ENCODE measurements at places on chromosomes 5 and 9.

- H3K36me3 ChIP-seq = peaks cover 23% of the 10 kb centered on the region
- no peak overlapping the region for H3K4me3 ChIP-seq
- H3K27me3 ChIP-seq = no peaks in the 10 kb centered on the region
- H3K27ac ChIP-seq = no peak overlapping the region
Measured at GRCh38 chr5:143074414-143074996, 304.3 kb downstream of the ARHGAP26 start.

DNA sequence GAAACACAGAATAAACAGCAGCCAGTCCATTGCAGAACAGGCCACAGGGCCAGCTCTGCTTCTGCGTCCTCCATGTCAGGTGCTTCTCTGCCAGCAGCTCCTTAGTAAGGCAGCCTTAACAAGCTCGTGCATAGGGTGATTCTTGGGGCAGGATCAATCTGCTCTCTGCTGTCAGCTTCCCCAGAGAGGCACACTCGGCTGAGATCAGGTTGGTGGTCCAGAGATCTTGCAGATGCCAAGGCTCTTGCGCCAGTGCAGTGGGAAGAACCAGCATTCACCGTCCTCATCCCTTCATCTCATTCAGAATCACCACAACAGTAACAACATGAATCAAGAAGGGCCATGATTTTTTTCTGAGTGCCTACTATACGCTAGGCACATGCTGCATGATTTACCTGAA, 49.0 kb upstream of the ALDH1B1 start:
- H3K36me3 ChIP-seq = no peaks in the 10 kb centered on the region
- H3K27me3 ChIP-seq = peaks cover 3% of the 10 kb centered on the region
- no peak for DNase-seq
- peaks cover 4% of the 10 kb centered on the region for H3K4me1 ChIP-seq
- H3K27ac ChIP-seq = no peak overlapping the region

DNA sequence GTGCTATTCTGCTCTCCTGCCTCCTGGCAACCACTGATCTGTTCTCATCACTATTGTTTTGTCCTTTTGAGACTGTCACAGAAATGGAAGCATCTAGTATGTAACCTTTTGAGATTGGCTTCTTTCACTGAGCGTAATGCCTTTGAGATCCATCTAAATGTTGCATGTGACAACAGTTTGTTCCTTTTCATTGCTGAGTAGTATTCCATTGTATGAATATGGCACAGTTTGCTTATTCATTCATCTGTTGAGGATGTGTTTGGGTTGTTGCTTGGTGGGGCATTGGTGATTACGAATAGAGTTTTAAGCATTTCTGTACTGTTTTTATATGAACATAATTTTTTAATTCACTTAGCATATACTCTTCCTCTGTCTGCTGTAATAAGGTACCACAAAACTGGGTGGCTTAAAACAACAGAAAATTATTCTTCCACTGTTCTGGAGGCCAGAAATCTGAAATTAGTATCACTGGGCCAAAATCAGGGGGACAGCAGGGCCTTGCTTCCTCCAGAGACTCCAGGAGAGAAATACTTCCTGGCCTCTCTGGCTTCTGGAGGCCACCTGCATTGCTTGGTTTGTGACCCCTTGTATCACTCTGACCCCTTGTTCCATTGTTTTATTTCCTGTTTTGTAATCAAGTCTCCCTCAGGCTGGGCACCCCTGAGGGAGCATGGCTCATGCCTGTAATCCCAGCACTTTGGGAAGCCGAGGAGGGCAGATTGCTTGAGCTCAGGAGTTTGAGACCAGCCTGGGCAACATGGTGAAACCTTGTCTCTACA, 53.0 kb downstream of the EXOSC2 start:
- no peaks in the 10 kb centered on the region for H3K27me3 ChIP-seq
- no peak overlapping the region for H3K4me3 ChIP-seq
- H3K36me3 ChIP-seq = no peaks in the 10 kb centered on the region

DNA sequence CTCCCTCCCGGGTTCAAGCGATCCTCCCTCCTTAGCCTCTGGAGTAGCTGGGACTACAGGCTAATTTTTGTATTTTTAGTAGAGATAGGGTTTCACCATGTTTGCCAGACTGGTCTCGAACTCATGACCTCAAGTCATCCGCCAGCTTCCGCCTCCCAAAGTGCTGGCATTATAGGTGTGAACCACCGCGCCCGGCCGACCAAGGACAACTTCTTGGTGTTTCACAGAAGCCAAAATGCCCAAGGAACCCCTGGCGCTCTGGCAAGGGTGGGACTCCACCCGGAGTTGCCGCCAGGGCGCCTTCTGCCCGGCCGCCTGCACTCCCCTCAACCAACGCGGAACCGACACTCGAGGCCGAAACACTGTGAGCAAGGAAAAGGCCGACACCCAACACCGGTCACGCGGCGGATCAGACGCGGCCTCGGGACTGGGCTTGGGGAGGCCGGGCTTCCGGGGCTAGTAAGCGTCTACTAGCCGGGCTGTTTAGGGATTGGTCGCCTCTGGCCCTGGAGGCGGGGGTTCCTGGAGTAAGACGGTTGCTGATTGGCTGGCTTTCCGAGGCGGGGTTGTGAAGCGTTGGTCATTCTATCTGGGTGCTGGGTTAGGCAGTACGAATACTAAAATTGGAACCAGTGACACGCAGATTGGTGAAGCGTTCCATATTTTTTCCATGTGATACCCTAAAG, 7.7 kb upstream of the CFAP157 start:
- H3K4me3 ChIP-seq = peak overlapping the region; percentile 72
- H3K27ac ChIP-seq = peak overlapping the region; percentile 67
- DNase-seq = peak; percentile 86
- H3K36me3 ChIP-seq = peaks cover 2% of the 10 kb centered on the region
- H3K4me1 ChIP-seq = peaks cover 10% of the 10 kb centered on the region

DNA sequence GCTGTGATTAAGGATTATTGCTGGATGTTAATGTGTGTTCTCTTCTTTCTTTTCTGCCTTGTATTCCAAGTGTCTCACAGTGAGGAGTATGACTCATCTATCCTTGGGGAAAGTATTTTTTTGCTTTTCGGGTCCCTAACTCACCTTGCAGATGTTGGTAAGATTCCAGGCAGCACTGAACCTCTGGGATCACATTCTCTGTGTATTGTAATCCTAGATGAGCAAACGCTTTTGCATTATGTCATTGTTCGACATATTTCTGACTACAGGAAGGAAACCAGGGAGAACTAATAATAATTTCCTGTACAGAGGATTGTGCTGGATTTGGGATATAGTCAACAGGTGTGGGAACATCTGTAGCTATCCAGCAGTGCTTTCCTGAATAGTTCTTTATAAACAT, 246.1 kb upstream of the TUT7 start:
- no peak overlapping the region for H3K27ac ChIP-seq
- H3K4me1 ChIP-seq = no peaks in the 10 kb centered on the region
- no peak overlapping the region for H3K4me3 ChIP-seq
- no peaks in the 10 kb centered on the region for H3K27me3 ChIP-seq
- DNase-seq = no peak

GRCh38 chr9:117815948-117816347, 111.7 kb downstream of the TLR4 start:
- H3K27ac ChIP-seq = no peak overlapping the region
- H3K27me3 ChIP-seq = peaks cover 38% of the 10 kb centered on the region
- H3K4me3 ChIP-seq = no peak overlapping the region
- DNase-seq = no peak
- H3K4me1 ChIP-seq = peaks cover 8% of the 10 kb centered on the region

- no peak overlapping the region for H3K27ac ChIP-seq
- H3K4me3 ChIP-seq = no peak overlapping the region
Measured at GRCh38 chr9:120650352-120650751, 63.9 kb downstream of the MEGF9 start.

GRCh38 chr9:132961002-132961401, 16.6 kb upstream of the TSC1 start:
- H3K4me3 ChIP-seq = no peak overlapping the region
- H3K4me1 ChIP-seq = no peaks in the 10 kb centered on the region
- H3K27ac ChIP-seq = no peak overlapping the region

DNA sequence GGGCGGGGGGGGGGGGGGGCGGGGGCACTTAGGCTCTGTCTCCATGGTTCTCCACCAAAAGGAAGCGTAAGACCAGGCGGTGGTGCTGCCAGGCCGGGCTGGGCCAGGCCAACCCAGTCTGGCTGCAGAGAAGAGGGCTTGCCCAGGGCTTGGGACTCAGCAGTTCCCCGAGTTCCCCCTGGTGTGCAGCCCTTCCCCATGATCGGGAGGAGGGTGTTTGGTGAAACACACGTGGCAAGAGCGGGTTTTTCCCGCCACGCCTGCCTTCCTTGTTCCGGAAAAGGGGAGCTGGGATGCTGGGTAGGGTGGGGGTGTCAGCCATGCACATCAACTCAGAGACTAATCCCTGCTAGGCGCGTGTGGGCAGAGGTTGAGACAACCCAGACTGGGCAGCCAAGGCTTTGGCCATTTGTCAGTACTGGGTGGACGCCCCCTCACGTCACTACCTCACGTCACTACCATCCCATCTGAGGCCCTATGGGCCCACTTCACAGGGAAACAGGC, 32.9 kb downstream of the PRRX2 start:
- no peaks in the 10 kb centered on the region for H3K36me3 ChIP-seq
- peaks cover 35% of the 10 kb centered on the region for H3K27me3 ChIP-seq
- no peak for DNase-seq

DNA sequence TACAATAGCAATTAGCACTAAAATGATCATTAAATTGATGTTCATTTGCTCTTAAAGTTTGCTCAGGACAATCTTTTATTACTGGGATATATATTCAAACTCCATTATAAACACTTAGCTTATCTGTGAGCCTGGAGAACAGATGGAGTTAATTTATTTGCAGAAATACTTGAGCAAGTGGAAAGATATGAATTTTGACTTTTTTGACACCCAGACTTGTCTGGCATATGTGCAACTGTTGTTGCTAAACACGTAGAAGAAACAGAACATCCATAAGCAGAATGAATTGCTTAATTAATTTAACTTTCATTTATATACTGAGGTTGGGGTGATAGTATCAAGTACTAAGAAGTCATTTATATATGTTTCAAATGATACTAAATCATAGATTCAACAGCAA, 820.7 kb upstream of the TYRP1 start:
- no peak overlapping the region for H3K27ac ChIP-seq
- DNase-seq = no peak
- no peaks in the 10 kb centered on the region for H3K27me3 ChIP-seq
- H3K4me1 ChIP-seq = no peaks in the 10 kb centered on the region

- H3K27ac ChIP-seq = no peak overlapping the region
- no peak overlapping the region for H3K4me3 ChIP-seq
- H3K27me3 ChIP-seq = peaks cover 25% of the 10 kb centered on the region
- H3K4me1 ChIP-seq = peaks cover 10% of the 10 kb centered on the region
- peaks cover 11% of the 10 kb centered on the region for H3K36me3 ChIP-seq
Measured at GRCh38 chr5:102867992-102868662, 113.0 kb downstream of the PAM start.

DNA sequence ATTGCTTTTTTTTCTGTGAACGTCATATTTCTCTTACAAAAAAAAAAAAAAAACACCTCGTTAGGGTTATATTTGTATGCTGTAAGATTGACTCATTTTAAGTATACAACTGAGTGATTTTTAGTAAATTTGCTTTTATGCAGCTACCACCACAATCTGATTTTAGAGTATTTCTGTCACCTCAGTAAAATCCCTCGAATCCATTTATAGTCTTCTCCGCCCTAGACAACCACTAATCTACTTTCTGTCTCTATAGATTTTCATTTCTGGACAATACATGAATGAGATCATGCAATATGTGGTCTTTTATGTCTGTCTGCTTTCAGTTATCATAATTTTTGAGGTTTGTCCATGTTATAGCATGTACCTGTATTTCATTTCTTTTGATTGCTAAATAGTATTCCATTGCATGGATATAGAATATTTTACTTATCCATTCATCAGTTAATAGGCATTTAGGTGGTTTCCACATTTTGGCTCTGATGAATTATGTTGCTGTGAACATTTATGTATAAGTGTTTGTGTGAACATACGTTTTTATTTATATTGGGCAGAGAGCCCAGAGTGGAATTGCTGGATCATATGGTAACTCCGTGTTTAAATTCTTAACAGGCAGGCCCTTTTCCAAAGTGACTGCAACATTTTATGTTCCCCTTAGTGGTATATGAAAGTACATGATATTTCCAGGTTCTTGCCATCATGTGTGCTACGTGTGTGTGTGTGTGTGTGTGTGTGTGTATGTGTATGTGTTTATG, 171.4 kb downstream of the SGCD start:
- H3K27me3 ChIP-seq = no peaks in the 10 kb centered on the region
- DNase-seq = no peak
- H3K27ac ChIP-seq = no peak overlapping the region
- no peaks in the 10 kb centered on the region for H3K36me3 ChIP-seq
- no peaks in the 10 kb centered on the region for H3K4me1 ChIP-seq

DNA sequence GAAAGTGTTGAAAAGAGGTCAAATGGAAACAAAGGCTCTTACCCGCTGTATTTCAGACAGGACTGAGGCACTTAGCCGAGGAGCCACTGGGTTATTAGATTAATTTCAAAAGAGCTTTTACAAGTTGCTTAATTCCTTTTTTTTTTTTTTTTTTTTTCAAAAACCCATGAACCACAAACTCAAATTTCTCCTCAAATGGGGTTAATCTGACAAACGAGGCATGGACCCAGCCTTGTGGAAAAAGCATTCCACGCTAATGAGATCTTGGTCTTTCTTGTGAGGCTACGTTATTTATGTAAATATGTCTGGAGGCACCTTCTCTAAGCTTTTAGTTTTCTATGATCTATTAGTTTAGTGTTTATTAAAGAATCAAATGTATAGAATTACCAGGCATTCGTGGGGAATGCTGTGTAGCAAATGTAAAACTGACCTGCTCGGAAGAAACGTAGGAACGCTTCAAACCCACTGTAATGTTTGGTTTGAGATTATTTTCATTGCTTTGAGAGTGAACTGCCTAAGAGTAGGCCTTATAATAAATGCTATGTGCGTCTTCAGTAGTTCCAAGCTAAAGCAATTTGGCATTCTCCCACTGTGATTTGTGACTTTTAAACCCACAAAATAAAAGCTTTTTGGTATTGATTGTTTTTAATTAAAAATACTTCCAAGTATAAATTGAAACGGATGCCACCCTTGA, 134.7 kb downstream of the CDH6 start:
- no peak overlapping the region for H3K27ac ChIP-seq
- no peak for DNase-seq
- no peaks in the 10 kb centered on the region for H3K36me3 ChIP-seq
- no peaks in the 10 kb centered on the region for H3K4me1 ChIP-seq
- no peak overlapping the region for H3K4me3 ChIP-seq

GRCh38 chr9:112752334-112753125, 2.0 kb downstream of the SNX30 start:
- H3K4me3 ChIP-seq = peak overlapping the region; percentile 83
- H3K27me3 ChIP-seq = no peaks in the 10 kb centered on the region
- no peak for DNase-seq

- DNase-seq = no peak
- H3K4me3 ChIP-seq = no peak overlapping the region
- H3K36me3 ChIP-seq = peaks cover 32% of the 10 kb centered on the region
- H3K4me1 ChIP-seq = peaks cover 7% of the 10 kb centered on the region
- no peaks in the 10 kb centered on the region for H3K27me3 ChIP-seq
Measured at GRCh38 chr9:112233769-112234168, 58.7 kb upstream of the SUSD1 start.

DNA sequence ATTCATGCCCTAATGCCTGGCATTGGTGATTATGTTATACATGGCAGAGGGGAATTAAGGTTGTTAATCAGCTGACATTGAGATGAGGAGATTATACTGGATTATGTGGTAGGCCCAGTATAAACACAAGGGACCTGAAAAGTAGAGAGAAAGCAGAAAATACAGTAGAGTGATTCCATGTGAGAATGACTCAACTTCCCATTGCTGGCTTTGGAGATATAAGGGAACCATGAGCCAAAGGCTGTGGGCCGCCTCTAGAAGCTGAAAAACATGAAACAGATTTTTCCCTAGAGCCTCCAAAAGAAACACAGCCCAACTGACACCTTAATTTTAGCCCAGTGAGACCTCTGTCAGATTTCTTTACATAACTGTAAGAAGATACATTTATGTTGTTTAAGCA, 65.0 kb upstream of the CTXN3 start:
- peaks cover 4% of the 10 kb centered on the region for H3K4me1 ChIP-seq
- no peak overlapping the region for H3K4me3 ChIP-seq
- H3K27ac ChIP-seq = no peak overlapping the region
- DNase-seq = no peak
